Activated CD4-positive, alpha-beta T cell treated with anti-CD3 and anti-CD28 coated beads for 48 hours (primary cell): ENCODE measurements at places on chromosomes 12 and 14.

DNA sequence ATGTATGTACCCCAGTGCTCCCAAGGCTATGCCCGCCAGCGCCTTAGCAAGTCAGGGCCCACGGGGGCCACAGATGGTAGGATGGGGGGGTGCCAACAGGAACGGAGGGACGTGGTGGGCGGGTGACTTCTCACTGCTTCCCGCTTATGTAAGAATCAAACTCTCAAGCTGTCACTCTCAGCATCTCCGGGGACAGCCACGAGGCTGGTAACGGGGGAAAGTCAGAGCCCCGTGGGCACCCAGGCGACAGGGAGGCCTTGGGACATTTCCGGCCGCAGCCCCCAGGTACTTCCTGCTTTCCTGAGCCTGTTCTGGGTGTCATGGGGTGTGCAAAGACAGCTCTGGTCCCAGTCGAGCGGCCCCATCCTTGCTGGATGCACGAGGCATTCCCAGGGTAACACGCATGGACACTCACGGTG lies 59.3 kb downstream of the TESC start:
- no peak for DNase-seq

GRCh38 chr14:51865953-51866747 lies 5.7 kb downstream of the GNG2 start:
- no peak for DNase-seq

- no peak for DNase-seq
Observed at GRCh38 chr14:52583544-52583943, 30.9 kb downstream of the GPR137C start.

DNA sequence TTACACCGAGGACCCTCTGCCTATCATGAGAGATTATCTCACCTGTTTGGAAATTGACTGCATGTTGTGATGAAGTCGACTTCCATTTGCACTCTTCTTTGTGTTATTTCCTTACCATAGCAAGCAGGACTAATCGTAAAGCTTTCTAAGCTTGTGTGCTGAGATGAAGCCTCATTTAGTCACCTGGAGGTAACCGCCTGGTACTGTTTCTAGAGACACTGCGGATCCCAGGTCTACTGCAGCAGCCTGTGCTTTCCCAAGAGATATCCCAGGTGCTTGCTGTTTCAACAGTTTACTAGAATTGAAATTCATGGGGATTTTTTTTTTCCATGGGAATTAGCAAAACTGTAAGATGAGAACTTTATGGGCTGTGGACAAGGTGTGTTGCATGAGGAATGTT lies 131.8 kb downstream of the PTPRR start:
- no peak for DNase-seq

DNA sequence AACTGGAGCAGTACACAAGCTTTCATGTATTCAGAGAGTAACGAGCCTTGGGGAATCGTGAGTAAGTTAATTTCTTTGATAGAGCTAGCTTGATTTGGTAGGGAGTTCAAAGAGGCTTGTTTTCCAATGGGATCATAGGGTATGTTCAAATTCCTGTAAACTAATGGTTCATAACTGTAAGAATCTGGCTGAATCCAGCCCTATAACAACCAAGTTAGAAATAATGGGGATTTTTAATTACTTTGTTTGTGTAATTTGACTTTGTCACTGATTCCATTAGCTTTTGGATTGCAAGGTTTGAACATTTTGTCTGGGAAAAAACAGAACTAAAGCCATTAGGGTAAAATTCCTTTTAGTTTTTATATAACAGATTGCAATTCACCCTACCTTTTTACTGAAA lies 94.0 kb downstream of the WNK1 start:
- DNase-seq = no peak

GRCh38 chr14:91890291-91890749 lies 23.0 kb upstream of the TC2N start:
- no peak for DNase-seq

DNA sequence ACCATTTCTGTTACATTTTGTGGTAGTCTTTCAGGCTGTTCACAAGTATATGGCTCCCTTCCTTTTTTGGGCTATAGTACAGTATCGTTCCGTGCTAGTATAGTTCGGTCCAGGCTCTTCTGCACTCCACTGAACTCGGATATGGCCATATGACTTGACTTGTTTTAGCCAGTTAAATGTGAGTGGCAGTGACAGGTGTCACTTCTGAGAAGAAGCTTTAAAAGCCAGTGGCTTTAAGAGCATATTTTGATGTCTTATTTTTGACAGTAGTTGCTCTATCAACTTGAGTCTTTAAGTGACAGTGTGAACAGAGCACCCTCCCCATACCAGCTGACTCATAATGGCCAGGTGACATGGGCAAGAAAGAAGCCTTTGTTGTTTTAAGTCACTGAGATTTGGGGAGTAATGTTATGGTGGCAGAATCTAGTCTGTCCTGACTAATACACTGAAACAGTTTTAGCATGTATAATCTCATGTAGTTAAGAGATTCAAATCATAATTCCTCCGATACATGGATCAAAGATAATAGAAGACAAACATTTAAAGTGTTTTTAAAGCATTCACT lies 64.6 kb downstream of the ANO4 start:
- no peak for DNase-seq

DNA sequence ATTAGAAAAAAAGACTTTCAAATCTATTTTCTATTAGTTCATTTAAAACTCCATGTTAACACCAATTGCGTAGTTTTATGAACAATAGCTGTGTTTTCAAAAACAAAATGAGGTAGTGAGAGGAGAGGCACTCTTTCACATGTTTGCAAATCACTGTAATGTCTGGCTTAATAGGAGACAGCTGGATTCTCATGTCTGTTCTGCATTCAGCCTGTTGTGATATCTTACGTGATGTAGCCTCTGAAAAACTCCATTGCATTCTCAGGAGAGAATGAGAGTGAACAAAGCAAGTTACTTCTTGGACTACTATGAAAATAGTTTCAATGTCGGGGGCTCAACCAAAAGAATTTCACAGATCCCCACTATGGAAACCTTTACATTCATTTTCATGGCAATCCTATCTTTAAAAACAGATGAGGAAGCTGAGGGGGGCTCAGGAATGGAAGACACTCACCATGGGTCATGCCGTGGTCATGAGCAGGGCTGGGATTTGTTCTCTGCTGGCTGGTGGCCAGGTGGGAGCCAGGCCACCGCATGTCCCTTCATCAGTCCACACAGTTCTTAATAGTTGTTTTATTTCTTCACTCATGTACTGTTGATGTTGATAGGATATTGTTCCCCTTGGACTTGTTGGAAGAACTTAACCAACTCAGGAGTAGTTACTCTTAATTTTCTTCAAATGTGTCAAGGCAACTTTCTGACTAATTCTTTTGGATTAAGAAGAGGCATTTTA lies 346.2 kb upstream of the FAR2 start:
- no peak for DNase-seq

DNA sequence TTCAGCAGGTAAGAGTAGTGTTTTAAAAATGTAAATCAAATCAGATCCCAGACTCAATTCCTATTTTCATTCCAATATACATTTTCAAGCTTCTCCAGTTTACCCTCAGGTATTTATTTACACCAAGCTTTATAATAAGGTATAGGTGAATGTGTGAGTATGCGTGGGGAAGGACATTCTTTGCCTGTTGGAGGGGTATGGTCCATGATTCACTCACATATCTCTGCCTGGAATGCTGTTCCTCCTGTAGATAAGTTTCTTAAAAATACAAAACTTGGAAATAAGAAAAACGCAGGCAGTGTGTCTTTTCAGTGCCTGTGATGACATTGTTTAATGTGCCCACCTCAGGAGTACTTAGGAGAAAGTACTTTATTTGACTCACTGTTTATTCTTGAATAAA lies 118.6 kb downstream of the CCDC91 start:
- no peak for DNase-seq

DNA sequence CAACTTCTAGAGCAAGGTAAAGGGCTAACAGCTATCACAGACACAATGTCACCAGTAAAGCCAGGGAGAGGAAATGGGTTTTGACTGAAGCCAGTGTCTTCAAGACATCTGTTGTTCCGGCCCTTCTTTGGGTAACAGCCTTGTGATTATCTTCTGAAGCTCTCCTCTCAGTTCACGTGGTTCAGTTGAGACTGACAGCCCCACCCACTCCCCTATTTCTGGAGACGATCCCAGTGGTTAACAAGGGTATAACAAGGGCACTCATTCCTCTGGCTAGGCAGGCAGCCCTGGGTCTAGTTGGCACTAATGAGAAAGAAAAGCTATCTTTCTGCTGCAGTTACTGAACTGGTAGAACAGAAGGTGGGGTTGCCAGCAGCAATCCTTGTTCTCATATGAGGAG lies 6.9 kb downstream of the GNPTAB start:
- peak; percentile 78 for DNase-seq

- DNase-seq = no peak
Observed at GRCh38 chr12:64876388-64877071, 52.1 kb downstream of the TBC1D30 start.

DNA sequence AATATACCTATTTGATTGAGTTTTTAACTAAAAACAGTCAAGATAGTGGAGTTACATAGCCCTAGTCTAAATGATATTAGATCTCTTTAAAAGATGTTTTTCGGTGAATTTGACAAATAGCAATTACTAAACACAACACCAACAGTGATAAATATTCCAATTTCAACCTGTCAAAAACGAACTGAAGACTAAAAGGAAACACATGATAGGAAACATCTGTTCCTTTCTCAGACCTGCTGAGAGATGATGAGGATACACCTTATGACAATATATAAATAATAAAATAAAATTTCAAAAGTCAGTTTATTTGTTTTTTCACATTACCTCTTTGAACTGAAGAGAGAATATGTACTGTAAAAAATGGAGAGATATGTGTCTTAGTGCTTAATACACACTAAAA lies 232.7 kb downstream of the RASSF9 start:
- DNase-seq = no peak

DNA sequence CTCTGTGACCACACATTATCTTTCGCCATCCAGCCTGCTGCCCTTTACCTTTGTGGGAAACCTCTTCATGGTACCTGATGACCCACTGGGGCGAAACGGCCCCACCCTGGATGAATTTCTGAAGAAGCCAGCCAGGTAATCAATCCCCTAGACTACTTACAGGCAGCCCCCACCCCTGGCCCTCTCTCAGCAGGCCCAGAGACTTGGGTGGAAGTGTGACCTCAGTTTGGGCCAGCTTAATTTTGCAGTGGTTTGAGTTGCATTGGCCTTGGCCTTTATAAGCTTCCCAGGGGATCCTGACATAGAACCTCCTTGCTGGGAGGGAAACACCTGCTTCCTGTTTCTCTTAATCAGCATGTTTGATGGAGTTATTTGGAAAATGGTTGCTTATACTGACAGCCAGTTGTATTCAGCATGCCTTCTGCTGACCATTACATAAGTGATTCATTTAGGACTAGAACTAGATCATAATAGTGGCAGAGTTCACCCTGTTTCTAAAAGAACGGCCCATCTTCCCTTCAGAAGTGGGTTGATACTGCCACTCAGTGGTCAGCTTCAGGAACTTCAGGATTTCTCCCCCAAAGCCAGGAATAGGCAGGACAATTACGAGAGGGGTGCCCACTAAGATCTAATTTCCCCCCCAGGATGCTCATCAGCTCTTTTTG lies 6.1 kb downstream of the SDR39U1 start:
- DNase-seq = peak; percentile 42

DNA sequence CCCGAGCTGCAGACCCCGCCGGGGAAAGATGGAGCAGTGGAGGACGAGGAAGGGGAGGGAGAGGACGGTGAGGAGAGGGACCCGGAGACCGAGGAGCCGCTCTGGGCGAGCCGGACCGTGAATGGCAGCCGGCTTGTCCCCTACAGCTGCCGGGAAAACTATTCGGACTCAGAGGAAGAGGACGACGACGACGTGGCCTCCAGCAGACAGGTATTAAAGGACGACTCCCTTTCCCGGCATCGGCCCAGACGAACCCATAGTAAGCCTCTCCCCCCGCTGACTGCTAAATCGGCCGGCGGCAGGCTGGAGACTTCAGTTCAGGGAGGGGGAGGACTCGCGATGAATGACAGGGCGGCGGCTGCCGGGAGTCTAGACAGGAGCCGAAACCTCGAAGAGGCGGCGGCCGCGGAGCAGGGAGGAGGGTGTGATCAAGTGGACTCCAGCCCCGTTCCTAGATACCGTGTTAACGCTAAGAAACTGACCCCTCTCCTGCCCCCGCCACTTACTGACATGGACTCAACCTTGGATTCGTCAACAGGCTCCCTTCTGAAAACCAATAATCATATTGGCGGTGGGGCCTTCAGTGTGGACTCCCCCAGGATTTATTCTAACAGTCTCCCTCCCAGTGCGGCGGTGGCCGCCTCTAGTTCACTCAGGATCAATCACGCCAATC lies 962 bp downstream of the LEMD3 start:
- peak; percentile 79 for DNase-seq

DNA sequence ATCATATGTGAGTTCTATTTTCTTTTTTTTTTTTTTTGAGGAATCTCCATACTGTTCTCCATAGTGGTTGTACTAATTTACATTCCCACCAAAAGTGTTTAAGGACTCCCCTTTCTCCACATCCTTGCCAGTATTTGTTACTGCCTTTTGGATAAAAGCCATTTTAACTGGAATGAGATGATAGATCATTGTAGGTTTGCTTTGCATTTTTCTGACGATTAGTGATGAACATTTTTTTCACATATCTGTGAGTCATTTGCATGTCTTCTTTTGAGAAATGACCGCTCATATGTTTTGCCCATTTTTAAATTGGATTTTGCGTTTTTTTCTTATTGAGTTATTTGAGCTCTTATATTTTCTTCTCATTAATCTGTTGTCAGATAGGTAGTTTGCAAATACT lies 394.8 kb downstream of the LRFN5 start:
- DNase-seq = no peak

DNA sequence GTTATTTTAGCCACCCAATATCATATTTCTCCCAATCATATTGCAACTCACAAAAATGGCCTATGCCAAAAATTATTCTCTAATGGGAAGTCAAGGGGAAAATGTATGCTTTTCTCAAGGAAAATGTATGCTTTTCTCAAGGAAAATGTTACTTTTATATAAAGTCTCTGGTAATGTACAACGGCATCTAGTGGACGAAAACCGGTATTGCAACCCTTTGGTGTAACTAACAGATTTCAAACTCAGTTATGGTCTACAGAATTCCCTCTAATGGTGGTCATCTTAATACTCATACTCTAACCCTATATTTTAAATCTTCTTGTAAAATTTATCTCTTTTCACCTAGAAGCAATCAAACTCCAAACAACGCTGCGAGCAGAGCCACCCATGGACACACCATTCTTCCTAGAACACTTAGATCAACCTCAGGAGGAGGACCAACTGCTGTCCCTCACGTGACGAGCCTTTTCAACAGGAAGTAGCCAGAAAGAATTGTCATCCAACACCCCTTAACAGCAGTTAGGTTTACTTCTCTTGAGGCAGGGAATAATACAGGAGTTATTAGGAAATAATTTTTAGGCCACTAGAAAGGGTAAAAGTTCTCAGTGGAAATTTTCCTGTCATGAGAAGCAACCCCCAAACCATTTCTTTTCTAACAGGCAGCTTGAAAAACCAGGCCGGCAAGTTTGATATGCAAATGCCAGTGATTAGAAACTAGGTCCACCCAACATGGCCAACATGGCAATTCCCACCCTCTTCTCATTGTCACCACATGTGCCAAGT lies 20.1 kb downstream of the APOBEC1 start:
- peak; percentile 36 for DNase-seq
